ENCODE measurements at places on chromosomes 16 and 17. TPM values are rescaled to one million over a fixed set of nuclear protein-coding genes. Genes with fewer than 3 reads are reported as not detected.

The SOX8 gene
- 1.5 TPM for total RNA-seq

The ABCC11 gene
- total RNA-seq, result 0.20 TPM

The TEX14 gene
- 0.06 TPM for total RNA-seq

The GLP2R gene
- total RNA-seq, result 11.2 TPM

The KRT31 gene
- total RNA-seq, result not detected
